ENCODE measurements at places on chromosomes 3 and 15. TPM values are rescaled to one million over a fixed set of nuclear protein-coding genes. Genes with fewer than 3 reads are reported as not detected.

The NDUFAF3 gene
- 154 TPM for total RNA-seq

The KIF7 gene
- 1.6 TPM for total RNA-seq

The KCNAB1 gene
- 2.5 TPM for total RNA-seq

DNA sequence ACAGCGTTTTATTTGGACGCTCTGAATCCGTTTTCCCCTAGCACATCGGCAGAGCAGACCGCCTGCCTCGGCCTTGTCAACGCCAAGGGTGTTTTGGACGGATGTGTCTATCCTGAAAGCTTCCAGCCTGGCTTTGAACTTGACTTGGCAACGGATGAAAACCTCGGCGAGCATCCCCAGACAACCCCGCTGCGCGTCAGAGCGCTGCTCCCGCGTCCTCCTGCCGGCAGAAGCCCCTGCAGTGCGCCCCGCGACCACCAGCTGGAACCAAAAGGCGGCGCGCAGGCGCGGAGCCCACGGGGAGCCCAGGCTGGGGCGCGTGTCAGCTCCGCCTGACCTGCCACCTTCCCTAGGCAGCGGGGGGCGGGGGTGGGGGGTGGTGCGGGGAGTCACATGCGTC lies 26.2 kb upstream of the ARL8B start:
- DNase-seq = peak; percentile 45

DNA sequence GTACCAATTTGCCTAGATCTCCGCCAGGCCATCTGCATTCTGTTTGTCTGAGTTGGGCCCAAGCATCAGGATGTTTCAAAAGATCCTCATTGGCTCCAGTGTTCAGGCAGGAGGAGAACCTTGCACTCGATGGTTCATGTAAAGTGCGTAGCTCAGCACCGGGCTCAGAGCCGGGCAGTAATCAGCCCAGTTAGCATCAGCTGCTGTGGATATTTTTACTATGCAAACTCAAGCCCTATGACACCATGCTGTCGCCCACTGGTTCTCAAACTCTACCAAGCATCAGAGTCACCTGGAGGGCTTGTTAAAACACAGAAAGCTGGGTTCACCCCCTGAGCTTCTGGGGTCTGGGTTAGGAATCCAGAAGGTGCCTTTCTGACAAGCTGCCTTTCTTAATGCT lies 310.8 kb downstream of the SHQ1 start:
- DNase-seq = no peak
